ENCODE measurements at places on chromosomes 16 and 17.

GRCh38 chr17:79070266-79070880 lies 4.3 kb upstream of the ENGASE start:
- DNase-seq, result no peak

DNA sequence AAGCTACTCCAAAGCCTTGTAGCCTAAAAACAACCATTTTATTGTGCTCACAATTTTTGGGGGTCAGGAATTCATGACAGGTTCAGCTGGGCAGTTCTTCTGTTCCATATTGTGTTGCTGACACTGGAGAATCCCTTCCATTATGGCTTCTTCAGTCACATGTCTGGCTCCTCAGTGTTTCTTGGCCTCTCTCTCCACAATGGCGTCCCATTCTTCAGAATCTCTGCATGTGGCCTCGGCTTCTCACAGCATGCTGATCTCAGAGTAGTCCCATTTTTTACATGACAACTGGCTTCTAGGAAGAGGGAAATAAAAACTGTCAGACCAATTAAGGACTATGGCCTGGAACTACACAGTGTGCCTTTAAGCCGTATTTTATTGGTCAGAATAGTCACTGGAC lies 49.7 kb downstream of the NF1 start:
- no peak for DNase-seq

- DNase-seq, result no peak
These were observed 4.9 kb downstream of the FA2H start for GRCh38 chr16:74769586-74770190.

- DNase-seq, result no peak
These were observed 9.7 kb upstream of the CSF3 start for GRCh38 chr17:40005520-40005919.

GRCh38 chr16:49022351-49022963 lies 259.2 kb downstream of the CBLN1 start:
- no peak for DNase-seq

DNA sequence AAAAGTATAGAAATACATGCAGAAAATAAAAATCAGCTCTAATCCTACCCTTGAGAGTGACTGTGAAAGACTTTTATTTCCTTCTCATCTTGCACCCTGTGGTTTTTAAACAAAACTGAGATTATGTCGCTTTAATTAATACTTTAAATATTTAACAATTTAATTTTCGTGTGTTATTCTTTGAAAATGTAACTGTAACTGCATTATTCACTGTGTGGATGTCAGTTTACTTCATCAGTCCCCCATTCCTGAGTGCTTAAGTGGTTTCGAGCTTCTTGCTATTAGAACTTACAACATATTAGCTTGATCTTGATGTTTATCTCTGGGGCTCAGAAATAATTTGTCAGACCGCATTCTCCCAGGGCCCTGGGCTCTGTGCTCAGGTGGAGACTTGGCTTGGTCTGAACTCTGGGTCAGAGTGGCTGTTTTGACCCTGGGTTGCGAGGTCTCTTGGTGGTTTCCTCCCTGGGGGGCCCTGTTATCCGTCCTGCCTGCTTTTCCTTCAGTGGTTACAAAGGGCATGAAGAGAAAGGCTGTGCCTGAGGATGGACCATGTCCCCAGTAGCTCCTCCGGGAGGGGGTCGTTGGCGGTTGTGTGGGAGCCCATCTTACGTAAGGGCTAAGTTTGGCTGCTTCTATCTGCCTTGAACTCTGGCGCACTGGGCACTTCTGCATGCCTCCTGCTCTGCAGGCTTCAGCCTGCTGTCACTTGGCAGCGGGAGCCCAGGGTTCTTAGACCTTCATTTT lies 25.7 kb downstream of the AKAP1 start:
- DNase-seq, result no peak

GRCh38 chr17:78840530-78840779 lies 159 bp downstream of the USP36 start:
- DNase-seq, result no peak

DNA sequence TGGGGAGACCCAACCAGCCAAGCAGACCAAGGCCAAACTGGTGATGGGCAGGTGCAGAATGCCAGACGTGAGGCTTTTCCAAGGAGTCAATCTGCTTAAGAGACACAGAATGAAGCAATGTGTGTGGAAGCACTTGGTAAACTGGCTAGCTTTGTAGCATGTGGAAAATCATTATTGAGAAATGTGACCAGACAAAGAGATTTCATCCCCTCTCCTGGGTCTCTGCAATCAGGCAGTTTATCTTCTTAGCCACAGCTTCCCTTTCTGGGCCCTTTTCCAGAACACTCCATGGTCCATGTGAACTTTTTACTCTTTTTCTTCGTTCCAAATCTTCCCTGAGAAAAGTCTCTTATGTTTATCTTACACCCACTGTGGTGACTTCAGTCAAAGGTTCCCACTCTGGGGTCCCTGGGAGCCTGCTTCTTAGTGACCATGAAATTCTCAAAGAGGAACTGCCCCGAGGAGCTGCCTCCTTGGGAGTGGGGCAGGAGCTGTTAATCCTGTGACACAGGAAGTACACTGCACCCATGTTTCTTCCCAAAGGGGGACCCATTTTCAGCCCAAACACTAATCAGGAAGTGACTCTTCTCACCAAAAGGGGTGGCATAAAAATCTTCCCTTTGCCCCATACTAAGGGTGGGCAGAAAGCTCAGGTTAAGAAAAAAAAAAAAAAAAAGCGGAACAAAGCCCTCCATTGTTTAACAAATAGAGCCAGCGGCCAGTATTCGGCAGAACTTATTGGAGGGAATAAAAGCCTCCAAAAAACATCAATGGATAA lies 346.2 kb upstream of the ASIC2 start:
- DNase-seq, result no peak

GRCh38 chr16:89556750-89557689 lies 3.5 kb upstream of the RPL13 start:
- peak; percentile 62 for DNase-seq

GRCh38 chr17:78125976-78126894 lies 2.3 kb downstream of the TMC6 start:
- DNase-seq, result no peak

DNA sequence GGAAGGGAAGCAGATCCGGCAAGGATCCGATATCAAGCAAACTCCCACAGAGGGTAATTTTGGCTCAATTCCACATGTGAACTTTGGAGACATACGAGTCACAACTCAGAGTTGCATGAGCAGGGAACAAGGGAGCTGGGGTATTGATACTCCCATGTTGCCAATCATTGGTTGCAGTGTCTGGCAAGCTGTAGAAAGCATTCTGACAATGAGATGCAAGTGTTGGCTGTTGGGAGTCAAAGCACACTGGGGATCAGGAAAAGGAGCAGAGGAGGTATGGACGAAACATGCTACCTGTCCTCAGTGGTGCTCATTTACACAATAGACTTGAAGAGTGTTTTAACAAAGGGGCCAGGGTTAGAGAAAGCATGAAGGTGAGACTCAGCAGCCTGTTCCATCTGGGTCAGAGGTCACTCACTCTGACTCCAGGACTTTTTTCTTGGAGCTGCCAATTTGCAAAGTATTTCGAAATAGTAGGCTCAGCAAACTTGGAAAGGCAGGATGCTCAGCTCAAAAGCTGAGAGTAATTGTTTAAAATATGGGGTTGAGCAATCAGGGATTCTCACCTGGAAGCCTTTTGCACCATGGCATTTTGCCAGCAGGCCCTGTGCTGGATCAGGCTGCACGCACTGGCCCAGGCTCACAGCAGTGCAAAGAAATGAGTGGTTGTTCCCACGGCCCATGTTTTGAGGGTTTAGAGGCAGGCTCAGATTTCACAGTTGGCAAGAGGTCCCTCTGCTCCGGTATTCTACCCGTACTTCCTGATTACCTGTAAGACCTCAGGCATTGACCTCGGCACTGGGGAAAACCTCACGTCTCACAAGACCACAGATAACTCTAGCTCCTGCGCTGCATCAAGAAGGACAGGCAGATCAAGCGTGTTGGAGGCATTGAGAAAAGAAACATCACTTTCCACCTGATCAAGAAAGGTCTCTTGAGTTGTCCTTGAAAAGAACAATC lies 17.6 kb upstream of the NKD1 start:
- DNase-seq, result no peak

DNA sequence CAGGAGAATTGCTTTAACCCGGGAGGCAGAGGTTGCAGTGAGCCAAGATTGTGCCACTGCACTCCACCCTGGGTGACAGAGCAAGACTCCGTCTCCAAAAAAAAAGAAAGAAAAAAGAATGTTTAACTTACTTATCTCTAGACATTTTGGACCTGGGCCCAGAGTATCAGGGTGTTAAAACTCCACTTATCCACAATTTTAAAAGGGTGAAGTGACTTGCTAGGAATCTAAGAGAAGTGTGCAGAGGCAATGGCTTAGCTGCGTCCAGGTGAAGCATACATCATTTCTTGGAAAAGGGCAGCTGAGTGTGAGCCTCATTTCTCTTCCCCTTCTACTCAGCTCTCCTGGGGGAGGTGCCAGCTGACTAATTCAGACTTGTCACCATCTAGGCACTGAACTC lies 25.1 kb downstream of the ALDH3A2 start:
- DNase-seq, result no peak

- no peak for DNase-seq
These were observed 260.8 kb upstream of the PSMD7 start for GRCh38 chr16:74035816-74036215.

DNA sequence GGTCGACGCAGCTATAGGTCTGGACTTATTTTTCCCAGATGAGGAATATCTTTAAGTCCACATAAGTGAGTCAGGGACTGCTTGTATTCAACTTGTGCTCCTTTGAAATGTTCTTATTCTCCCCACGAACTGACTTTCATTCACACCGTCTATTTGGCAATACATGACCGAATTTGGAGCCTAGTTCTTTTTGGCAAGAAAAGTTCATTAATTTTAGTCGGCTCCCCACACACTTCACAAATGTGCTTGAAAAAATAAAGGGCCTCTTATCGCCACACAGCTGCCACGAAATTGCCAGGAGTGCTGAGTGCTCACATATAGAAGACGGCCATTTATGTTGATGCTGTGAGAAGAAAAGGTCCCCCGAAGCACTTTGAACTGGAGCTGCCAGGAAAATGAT lies 152.6 kb downstream of the PRKCA start:
- DNase-seq, result no peak

- no peak for DNase-seq
These were observed 41.2 kb downstream of the PRMT7 start for GRCh38 chr16:68351991-68352431.

DNA sequence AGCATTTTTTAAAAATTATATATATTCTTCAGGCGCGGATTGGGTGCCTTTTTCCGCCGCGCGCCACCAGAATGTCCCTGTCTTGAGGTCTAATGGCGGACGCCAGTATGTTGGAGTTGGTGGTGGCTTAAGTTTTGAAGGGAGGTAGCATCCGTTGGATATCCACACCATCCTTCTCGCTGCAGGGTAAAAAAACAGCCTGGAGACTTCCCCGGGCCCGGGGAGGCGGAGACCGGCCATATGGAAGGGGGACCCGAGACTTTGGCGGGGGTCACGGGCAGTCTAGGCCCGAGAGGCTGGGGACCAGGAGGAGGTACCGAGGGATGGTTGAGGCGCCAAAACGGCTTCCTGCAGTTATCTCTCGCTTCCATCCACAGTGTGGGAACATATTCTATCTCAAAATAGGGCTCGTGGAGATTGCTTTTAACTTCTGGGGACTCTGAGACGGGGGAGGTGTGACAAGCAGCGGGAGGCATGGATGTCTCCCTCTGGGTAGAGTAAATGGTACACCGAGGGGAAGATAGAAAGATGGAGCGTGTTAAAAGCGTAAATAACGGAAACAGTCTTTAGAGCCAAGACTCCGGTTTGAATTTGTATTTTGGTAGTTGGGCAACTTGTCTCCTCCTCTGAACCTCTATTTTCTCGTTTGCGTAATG lies at the start of gene SF3B3:
SF3B3 (plus strand) TSS at position 74 of the 656 bp plus-strand sequence. CDS start 2,841 bp downstream, outside the sequence.
- peak; percentile 46 for DNase-seq

- DNase-seq, result no peak
These were observed 171.3 kb upstream of the CHMP6 start for GRCh38 chr17:80820331-80820730.

GRCh38 chr17:70886648-70887047 lies 717.3 kb downstream of the KCNJ2 start:
- no peak for DNase-seq

GRCh38 chr17:28293994-28294393 lies 25.0 kb upstream of the TMEM97 start:
- no peak for DNase-seq

DNA sequence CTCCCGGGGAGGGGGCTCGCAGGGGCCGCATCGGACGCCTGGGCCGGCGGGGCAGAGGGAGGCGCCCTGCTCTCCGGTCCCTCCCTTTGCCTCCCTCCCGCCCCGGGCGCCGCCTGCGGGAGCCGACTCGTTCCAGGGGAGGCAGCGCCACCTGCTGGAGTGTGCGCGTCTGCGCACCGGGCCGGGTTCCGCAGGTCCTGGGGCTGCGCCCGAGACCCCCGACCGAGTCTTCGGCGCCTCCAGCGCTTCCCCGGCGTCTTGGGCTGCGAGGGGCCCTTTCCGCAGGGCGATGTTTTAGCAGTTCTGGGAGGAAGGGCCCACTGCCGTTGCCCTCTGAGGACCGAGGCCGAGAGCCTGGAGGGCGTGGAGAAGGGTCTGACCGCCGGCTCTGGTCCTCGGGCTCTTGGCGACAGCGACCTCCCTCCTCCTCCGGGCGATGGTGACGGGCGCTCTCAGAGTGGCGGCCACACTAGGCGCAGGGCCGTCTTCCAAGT lies 106.3 kb downstream of the SEC14L1 start:
- peak; percentile 78 for DNase-seq

DNA sequence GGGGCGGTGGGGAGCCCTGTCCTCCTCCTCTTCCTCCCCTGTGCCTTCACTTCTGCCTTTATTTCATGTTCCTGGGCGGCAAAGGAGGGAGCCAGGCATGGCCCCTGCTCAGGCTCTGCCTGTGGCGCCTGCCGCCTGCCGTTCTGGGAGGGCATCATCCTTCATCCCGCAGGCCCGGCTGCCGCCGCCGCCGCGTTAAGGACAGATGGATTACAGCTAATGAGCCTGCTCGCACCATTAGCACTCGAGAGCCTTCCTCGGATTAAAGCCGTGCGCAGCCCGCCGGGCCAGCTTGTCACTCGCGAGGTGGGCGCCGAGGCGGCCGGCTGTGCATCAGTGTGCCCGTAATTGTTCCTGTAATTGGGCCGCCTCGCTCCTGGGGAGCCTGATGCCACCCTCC lies 127.7 kb upstream of the GSE1 start:
- DNase-seq, result no peak

GRCh38 chr16:12573730-12574383 lies 229.8 kb downstream of the CPPED1 start:
- DNase-seq, result peak; percentile 71

- no peak for DNase-seq
These were observed 29.0 kb downstream of the RNF213 start for GRCh38 chr17:80289616-80290015.

- DNase-seq, result no peak
These were observed 36.1 kb downstream of the NLK start for GRCh38 chr17:28078341-28079229.

GRCh38 chr16:84109598-84110335 lies 7.0 kb downstream of the MBTPS1 start:
- no peak for DNase-seq

- DNase-seq, result no peak
These were observed 716.3 kb downstream of the MAF start for GRCh38 chr16:78884204-78884603.

All from T-helper 1 cell (primary cell).